ENCODE measurements at places on chromosomes 3 and 15.

DNA sequence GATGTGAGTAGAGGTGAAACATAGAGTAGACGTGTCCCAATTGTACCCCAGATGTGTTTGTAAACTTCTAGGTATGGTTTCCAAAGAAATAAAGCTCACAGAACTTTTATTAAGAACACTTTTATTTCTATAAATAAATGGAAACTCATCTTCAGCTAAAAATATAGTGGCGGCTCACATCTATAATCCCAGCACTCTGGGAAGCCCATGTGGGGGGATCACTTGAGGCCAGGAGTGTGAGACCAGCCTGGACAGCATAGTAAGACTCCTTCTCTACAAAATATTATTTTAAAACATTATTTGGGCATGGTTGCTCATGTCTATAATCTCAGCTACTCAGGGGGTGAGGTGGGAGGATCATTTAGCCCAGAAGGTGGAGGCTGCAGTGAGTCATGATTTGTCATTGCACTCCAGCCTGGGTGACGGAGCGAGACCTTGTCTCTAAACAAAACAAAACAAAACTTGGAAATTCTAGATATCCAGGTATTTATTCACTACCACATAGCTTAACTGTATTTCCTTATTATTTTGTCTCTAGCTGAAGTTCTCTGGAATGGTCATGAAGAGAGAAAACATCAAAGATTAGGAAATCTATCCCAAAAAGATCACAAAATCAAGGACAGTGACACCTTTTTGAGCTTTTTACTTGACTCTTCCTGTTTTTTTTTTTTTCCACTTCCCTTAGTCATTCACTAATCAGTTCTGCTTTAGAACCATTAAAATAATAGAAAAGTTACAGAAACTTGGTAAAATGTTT, 258.1 kb downstream of the TIGIT start:
- H3K27me3 ChIP-seq, result no peaks in the 10 kb centered on the region
- DNase-seq, result no peak
- no peaks in the 10 kb centered on the region for H3K4me1 ChIP-seq
- H3K27ac ChIP-seq, result no peak overlapping the region

DNA sequence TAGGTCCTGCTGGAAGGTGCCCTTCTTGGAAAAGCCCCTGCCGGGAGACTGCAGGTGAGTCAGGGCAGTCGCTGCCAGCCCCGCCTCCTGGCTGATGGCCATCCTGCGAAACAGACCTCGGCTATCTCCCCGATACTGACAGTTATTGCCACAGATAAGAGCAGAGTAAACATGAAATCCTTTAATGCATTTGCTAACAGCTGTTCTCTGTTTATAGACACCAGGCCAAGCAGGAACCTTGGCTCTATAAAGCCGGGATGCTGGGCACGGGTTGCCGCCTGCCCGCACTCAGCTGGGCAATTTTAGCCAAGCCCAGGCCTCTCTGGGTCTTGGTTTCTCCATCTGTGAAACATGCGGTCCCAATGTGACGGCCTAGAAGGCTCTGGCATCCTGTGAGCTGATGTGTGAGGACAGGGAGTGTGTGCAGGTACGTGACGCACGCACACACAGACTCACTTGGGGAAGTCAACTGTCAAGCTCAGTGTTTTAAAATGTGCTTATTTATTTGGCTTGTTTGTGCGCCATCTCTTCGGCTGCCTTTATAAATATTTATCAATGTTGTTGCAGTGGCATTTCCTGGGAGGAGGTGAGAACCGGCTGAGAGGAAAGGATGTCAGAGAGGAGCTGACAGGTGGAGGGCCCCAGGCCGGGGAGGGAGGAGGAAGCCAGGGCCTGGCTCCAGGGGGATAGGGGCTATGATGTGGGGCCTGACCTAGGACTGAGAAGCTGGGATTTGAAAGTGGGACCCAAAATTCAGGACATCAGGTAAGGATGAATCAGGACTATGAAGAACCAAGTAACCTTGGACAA, 50.8 kb upstream of the PRR23E start:
- no peak overlapping the region for H3K4me3 ChIP-seq
- H3K36me3 ChIP-seq, result no peaks in the 10 kb centered on the region
- H3K4me1 ChIP-seq, result no peaks in the 10 kb centered on the region
- H3K27ac ChIP-seq, result no peak overlapping the region

DNA sequence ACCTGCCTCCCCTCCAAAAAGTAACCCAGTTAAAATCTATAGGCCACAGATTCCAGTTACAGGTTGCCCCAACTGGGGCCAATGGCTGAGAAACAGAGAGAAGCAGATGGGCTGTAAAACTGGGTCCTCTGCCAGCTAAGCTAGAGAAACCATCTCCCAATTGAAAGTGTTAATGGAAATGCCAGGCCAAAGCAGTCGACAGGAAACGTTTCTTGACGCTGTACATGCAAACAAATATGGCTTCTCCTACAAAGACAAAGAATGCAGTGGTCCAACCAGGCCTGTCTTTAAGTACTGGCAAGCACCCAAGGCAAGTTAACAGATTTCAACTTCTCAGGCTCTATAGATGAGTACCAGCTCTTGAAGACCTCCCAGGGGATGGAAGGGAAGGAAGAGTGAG, 71.3 kb downstream of the MAGI1 start:
- H3K27ac ChIP-seq, result no peak overlapping the region
- DNase-seq, result no peak
- H3K4me3 ChIP-seq, result no peak overlapping the region
- peaks cover 14% of the 10 kb centered on the region for H3K4me1 ChIP-seq
- H3K27me3 ChIP-seq, result no peaks in the 10 kb centered on the region

- no peak overlapping the region for H3K4me3 ChIP-seq
- H3K27me3 ChIP-seq, result peaks cover 5% of the 10 kb centered on the region
- no peaks in the 10 kb centered on the region for H3K36me3 ChIP-seq
- DNase-seq, result no peak
These were observed 44.8 kb downstream of the ABTB1 start for GRCh38 chr3:127717357-127718244.

GRCh38 chr3:48989126-48989795, 780 bp upstream of the P4HTM start:
- peak overlapping the region; percentile 82 for H3K27ac ChIP-seq
- H3K36me3 ChIP-seq, result peaks cover 12% of the 10 kb centered on the region
- peaks cover 36% of the 10 kb centered on the region for H3K4me1 ChIP-seq
- H3K27me3 ChIP-seq, result no peaks in the 10 kb centered on the region
- H3K4me3 ChIP-seq, result peak overlapping the region; percentile 92
- no peak for DNase-seq

GRCh38 chr3:192896208-192896607, 21.4 kb downstream of the MB21D2 start:
- H3K27ac ChIP-seq, result no peak overlapping the region
- peaks cover 26% of the 10 kb centered on the region for H3K36me3 ChIP-seq
- DNase-seq, result no peak
- H3K4me1 ChIP-seq, result peaks cover 77% of the 10 kb centered on the region

DNA sequence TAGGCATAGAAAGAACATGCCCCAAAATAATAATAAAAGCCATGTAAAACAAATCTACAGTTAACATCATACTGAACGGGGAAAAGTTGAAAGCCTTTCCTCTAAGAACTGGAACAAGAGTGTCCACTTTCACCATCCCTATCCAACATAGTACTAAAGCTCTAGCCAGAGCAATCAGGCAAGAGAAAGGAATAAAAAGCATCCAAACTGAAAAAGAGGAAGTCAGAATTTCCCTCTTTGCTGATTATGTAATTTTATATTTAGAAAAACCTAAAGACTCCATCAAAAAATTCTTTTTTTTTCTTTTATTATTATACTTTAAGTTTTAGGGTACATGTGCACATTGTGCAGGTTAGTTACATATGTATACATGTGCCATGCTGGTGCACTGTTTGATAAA, 661.6 kb upstream of the CBLB start:
- no peak overlapping the region for H3K27ac ChIP-seq
- peaks cover 11% of the 10 kb centered on the region for H3K4me1 ChIP-seq
- no peak for DNase-seq
- H3K4me3 ChIP-seq, result no peak overlapping the region
- H3K27me3 ChIP-seq, result no peaks in the 10 kb centered on the region

GRCh38 chr15:82080774-82081173, 35.0 kb upstream of the MEX3B start:
- H3K4me3 ChIP-seq, result no peak overlapping the region
- H3K4me1 ChIP-seq, result no peaks in the 10 kb centered on the region
- no peaks in the 10 kb centered on the region for H3K36me3 ChIP-seq
- no peak for DNase-seq

Measured in T-helper 2 cell treated with Interferon-gamma antibody and Interleukin-4, amounts not matched to agents 5 μg/mL and 100 μg/mL, for 36 hours (primary cell).